ENCODE measurements at places on chromosomes 7 and 10. TPM values are rescaled to one million over a fixed set of nuclear protein-coding genes. Genes with fewer than 3 reads are reported as not detected.

R3HCC1L gene
- total RNA-seq = 21.0 TPM

CYP2W1 gene
- total RNA-seq = not detected

HGF gene
- 8.8 TPM for total RNA-seq

ADAMTS14 gene
- total RNA-seq = 0.31 TPM

TRPV5 gene
- 0.31 TPM for total RNA-seq

GNAT3 gene
- total RNA-seq = not detected

BLNK gene
- total RNA-seq = 1.3 TPM

DLX5 gene
- 7.5 TPM for total RNA-seq

FAM25A gene
- not detected for total RNA-seq

VWA2 gene
- total RNA-seq = 2.8 TPM

ZNF239 gene
- total RNA-seq = 19.4 TPM

AKR1B15 gene
- not detected for total RNA-seq

SLC26A3 gene
- not detected for total RNA-seq

HPS1 gene
- 20.7 TPM for total RNA-seq

SLC18A3 gene
- not detected for total RNA-seq

FAM13C gene
- total RNA-seq = 41.6 TPM

DRGX gene
- total RNA-seq = not detected

OPN1SW gene
- total RNA-seq = not detected

ZNF438 gene
- total RNA-seq = 7.5 TPM

BUB3 gene
- total RNA-seq = 135 TPM

PAX4 gene
- total RNA-seq = not detected

LIPJ gene
- total RNA-seq = 3.8 TPM

WEE2 gene
- 1.3 TPM for total RNA-seq

GFRA1 gene
- total RNA-seq = 6.3 TPM

CFAP46 gene
- 3.8 TPM for total RNA-seq

SLC39A12 gene
- 2.5 TPM for total RNA-seq

IGF2BP3 gene
- total RNA-seq = 61.0 TPM

SPDYE11 gene
- not detected for total RNA-seq

GSDME gene
- total RNA-seq = 46.6 TPM

SPDYE8 gene
- not detected for total RNA-seq

MBL2 gene
- not detected for total RNA-seq

C10orf143 gene
- 1.3 TPM for total RNA-seq

MYL10 gene
- total RNA-seq = not detected

TACC2 gene
- 47.6 TPM for total RNA-seq

LRRC4 gene
- 28.8 TPM for total RNA-seq

SEMA3C gene
- 360 TPM for total RNA-seq

All from parietal lobe (tissue), 2 donors.